HFFc6 (cell line): ENCODE measurements at places on chromosomes 3 and 15. TPM values are rescaled to one million over a fixed set of nuclear protein-coding genes. Genes with fewer than 3 reads are reported as not detected.

DNA sequence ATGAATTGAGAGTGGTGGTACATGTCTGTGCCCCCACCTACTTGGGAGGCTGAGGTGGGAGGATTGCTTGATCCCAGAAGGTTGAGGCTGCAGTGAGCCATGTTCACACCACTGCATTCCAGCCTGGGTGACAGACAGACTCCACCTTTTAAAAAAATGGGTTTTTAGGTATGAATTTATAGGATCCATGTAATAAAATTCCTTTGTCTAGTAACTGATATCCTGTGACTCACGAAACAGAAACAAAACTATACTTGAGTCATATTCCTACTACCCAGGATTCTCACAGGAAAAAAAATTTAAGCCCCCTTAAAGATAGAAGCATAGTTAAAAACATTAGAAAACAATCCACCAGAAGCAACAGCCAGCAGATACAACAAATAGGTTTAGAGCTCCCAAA, 10.0 kb upstream of the CRTC3 start:
- H3K27me3 ChIP-seq: peaks cover 4% of the 10 kb centered on the region; the same call in 1 of the 2 replicates
- no peaks in the 10 kb centered on the region for H3K36me3 ChIP-seq
- H3K4me1 ChIP-seq: peaks cover 36% of the 10 kb centered on the region
- no peak overlapping the region for H3K4me3 ChIP-seq

DNA sequence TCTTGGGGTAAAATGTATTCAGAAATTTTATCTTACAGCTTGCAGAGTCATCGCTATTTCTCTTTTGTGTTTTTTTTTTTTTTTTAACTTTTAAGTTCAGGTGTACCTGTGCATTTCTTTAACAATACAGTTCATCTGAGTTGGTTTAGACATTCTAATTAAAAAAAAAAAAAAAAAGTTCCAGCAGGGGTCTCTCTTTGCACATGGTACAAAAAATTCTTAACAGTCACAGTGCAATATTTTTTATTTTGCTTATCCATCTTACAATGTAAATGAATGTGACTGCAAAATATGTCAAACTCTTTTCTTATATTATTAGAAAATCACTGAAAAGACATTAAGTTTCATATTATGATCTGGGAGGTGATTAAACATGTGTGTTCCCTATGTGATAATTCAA, 47.5 kb upstream of the SLC9A9 start:
- H3K4me1 ChIP-seq: peaks cover 7% of the 10 kb centered on the region; the same call in 1 of the 2 replicates
- DNase-seq: no peak
- no peaks in the 10 kb centered on the region; the same call in 1 of the 2 replicates for H3K27me3 ChIP-seq
- no peak overlapping the region for H3K27ac ChIP-seq

DNA sequence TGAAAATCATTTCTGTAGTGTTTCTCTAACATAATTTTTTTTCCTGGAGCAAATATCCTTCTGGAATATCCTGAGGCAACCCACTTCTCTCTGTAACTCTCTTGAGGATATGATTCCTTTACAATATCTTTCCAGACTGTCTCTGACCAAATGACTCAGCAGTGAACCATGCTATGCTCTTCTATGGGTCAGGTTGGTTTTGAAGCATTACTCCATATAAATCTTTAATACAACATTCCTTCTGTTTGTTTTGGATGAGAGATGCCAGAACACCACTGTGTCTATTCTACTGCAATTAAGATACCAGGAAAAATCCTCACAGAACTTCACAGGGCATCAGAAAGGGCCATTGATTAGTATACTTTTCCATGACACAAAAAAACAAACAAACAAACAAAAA, 626.4 kb upstream of the ZNF385D start:
- no peak overlapping the region for H3K27ac ChIP-seq
- H3K4me1 ChIP-seq: no peaks in the 10 kb centered on the region
- 0 out of 2 replicates have a peak, but pooled peaks cover 3% of the 10 kb centered on the region for H3K36me3 ChIP-seq

GRCh38 chr3:29268651-29269050, 12.2 kb upstream of the RBMS3 start:
- H3K27me3 ChIP-seq: no peaks in the 10 kb centered on the region
- peaks cover 6% of the 10 kb centered on the region; the same call in 1 of the 2 replicates for H3K4me1 ChIP-seq
- H3K27ac ChIP-seq: no peak overlapping the region
- no peak overlapping the region for H3K4me3 ChIP-seq
- DNase-seq: no peak
- no peaks in the 10 kb centered on the region for H3K36me3 ChIP-seq

DNA sequence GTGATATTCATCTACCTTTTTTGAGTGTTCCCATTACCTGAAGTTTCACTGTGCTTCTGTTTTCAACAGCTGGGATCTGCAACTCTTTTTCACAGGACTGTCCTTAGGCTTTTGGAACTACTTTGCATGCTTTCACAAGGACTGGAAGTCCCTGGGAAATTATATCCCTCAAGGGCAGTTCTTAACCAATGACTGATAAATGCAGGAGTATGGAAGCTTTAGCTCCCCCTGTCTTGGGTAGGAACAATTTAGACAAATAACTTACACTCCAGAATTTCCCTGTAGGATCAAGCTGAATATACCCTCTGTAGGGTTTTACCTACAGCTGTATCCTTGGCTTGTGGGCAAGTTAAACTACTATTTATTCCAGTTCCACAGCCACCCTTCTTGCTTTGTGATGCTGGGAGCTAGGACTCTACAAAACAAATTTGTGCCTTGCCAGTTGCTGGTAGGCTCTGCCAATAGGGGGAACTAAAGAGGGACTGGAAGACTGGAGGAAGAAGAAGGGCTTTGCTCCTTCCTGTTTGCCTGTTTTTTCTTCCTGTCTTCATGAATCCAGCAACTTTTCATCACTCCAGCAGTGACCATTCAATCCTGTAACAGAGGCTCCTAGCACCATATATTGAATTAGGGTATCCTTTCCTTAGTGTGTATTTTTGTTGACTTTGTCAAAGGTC, 6.8 kb upstream of the ZNF280D start:
- peaks cover 2% of the 10 kb centered on the region for H3K4me1 ChIP-seq
- no peak overlapping the region for H3K4me3 ChIP-seq
- no peak overlapping the region for H3K27ac ChIP-seq
- H3K36me3 ChIP-seq: no peaks in the 10 kb centered on the region
- DNase-seq: no peak

- DNase-seq: no peak
- H3K4me1 ChIP-seq: peaks cover 31% of the 10 kb centered on the region
- H3K4me3 ChIP-seq: no peak overlapping the region
- 0 out of 2 replicates have a peak, but pooled peaks cover 10% of the 10 kb centered on the region for H3K36me3 ChIP-seq
- no peak overlapping the region for H3K27ac ChIP-seq
Observed at GRCh38 chr3:49775538-49775937, 10.8 kb downstream of the IP6K1 start.

LAMB2 gene
- 468 to 529 TPM (median 503 TPM) in 3 replicates for total RNA-seq
